Adipocyte (in vitro differentiated cells): ENCODE measurements at places on chromosomes 11 and 22.

DNA sequence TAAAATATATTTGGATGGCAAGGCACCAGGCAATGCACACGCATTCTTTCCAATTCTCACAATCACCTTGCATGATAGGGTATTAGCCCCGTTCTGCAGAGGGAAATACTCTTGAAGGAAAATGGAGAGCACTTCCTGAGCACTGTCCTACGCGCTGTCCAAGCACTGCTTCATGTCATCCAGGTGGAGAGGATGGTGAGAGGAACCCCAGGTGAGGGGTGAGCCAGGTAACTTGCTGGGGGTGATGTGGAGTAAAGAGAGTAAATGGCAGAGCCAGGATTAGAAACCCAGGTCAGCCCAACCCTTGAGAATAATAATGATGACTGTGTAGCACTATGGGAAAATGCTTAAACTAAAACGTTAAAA is 711 bp upstream of the PACSIN2 start:
- DNase-seq, result no peak

- DNase-seq, result no peak
Measured at GRCh38 chr11:120062561-120062930, 75.4 kb downstream of the TRIM29 start.

DNA sequence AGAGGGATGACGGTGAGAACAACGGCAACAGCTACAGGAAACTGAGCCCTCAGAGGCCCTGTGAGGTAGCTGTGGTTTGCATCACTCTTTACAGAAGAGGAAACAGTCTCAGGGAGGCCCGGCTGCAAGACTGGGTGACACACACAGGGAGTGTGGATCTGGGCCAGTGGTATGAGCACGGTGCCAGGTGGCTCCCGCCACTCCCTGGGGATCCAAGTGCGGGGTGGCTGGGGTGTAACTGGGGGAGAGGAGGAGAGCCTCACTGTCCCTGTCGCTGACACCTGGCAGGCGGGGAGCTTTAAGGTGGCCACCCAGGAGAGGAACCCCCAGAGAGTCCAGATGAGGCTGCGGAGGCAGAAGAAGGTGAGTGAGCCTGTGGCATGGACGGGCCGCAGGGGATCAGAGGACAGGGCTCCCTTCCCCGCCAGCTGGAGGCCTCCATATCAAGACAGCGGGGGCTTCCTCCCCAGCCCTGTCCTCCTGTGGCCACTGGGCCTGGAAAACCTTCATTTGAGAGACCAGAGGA is 5.6 kb downstream of the RGL4 start:
- no peak for DNase-seq

DNA sequence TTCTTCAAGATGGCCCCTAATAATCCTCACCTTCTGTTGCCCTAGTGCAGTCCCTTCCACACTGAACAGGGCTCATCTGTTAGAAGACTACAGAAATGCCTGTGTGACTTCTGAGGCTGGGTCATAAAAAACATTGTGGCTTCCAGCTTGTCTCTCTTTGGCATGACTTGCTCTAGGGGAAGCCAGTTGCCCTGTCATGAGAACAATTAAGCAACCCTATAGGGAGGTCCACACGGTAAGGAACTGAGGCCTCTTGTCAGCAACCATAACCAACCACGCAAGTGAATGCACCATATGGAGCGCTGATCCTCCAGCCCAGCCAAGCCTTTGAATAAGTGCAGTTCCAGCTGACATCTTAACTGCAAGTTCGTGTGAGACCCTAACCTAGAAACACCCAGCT is 2.6 kb downstream of the LIPT2 start:
- DNase-seq, result no peak

- peak; percentile 96 for DNase-seq
Measured at GRCh38 chr22:20016734-20017621, at the start of gene ARVCF. Gene ARVCF, minus strand, starts transcription at chr22:20016823. Its CDS starts 26,029 bp downstream, at chr22:19990794.

DNA sequence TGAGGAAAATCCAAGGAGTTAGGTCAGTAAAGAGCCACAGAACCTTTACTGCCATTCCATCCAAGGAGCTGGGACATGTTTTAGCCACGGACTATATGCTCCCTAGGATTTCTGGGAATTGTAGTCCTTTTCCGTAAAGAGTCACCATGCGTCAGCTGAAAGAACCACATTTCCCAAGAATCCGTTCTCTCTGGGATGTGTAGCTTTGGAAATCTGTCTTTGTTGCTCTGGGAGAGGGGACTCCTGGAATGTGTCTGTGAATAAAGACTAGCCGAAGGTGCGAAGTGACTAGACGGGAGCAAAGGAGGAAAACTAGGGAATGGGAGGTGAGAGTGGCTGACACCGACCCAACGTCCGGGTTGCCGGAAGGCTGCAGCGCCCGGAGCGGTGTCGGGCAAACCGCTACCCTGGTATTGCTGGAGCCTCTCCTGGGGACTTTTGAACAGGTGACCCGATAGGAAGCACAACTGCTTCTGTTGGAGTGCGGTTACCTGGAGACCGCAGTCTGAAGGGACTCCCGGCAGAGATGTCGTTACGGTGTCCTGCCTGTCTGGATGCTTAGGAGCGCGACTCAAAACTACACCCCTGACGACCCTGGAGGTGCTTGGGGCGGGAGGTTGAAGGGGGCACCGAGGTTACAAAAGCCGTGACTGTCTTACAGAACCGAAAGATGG is at the start of gene IFTAP:
Gene IFTAP (plus strand): TSS at position 187 of the 674 bp plus-strand sequence. CDS start 15,602 bp downstream, outside the sequence.
- DNase-seq, result peak; percentile 94

GRCh38 chr11:46947399-46948077 is 11.0 kb downstream of the CSTPP1 start:
- no peak for DNase-seq

- no peak for DNase-seq
Measured at GRCh38 chr11:83508804-83509203, 222.6 kb upstream of the CCDC90B start.

GRCh38 chr22:32570501-32570900 is 95.9 kb downstream of the FBXO7 start:
- no peak for DNase-seq

- DNase-seq, result no peak
Measured at GRCh38 chr11:33860926-33861325, 30.9 kb downstream of the LMO2 start.

DNA sequence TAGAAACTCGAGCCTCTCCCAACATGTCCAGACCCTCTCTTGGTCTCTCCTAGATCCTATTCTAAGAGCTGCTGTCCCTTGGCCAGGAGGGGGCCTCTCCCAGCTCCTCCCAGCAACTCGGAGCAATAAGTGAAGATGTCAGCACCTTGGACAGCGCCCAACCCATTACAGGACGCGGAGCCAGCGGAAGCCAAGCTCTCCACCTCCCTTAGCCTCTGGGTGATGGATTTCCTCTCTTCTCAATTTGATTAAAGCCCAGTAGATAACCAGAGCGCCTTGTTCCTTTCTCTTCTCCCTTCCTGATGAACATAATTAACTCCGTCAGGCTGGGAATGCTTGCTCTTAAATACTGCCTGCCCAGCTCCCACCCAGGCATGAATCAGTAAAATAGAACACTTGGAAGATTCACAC is 26.2 kb upstream of the TPBGL start:
- DNase-seq, result peak; percentile 76

GRCh38 chr11:35787013-35787504 is 124.5 kb downstream of the TRIM44 start:
- DNase-seq, result peak; percentile 81

GRCh38 chr11:126105022-126105747 is 42.5 kb upstream of the CDON start:
- DNase-seq, result no peak

- no peak for DNase-seq
Measured at GRCh38 chr11:110376021-110376420, 53.7 kb upstream of the FDX1 start.

GRCh38 chr11:124928942-124929665 is 6.7 kb downstream of the HEPACAM start:
- DNase-seq, result no peak

- peak; percentile 52 for DNase-seq
Measured at GRCh38 chr22:36853407-36854099, 7.3 kb upstream of the NCF4 start.

DNA sequence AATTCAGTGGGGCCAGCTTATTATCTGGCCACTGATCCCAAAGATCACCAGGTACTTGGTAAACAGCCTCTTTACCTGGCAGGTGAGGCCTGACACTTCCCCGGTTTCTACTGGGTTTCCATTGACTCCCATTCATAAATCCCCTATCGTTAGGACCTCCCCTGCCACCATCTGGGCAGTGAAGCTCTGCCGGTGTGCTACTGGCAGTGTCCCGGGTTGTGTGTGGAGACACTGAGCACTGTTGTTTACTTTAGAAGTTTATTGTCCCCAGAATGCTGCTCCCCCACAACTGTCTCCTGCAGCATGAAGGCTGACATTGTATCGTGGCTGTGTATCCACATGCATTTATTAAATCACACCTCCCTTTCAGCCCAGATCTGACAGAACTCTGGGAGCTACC is 142.7 kb downstream of the WNT7B start:
- DNase-seq, result no peak

DNA sequence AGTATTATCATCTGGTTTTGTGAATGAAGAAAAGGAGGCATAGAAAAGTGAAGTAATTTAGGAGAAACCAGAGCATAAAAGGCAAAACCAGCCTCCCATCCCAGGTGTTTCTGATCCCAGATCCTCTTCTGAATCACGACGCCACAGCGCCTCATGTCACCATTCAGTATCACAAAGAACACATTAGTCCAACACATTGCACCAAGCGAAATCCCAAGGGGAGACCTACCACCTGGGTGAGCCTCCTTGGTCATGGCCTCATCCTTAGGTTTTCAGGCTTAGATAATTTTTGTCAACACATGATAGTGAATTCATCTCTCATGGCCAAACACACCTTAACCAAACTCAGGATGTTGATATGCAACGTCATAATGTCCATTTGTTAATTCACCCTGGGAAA is 181.5 kb upstream of the SORL1-AS1 start:
- no peak for DNase-seq

GRCh38 chr11:63574856-63575602 is 11.8 kb upstream of the PLAAT2 start:
- no peak for DNase-seq

DNA sequence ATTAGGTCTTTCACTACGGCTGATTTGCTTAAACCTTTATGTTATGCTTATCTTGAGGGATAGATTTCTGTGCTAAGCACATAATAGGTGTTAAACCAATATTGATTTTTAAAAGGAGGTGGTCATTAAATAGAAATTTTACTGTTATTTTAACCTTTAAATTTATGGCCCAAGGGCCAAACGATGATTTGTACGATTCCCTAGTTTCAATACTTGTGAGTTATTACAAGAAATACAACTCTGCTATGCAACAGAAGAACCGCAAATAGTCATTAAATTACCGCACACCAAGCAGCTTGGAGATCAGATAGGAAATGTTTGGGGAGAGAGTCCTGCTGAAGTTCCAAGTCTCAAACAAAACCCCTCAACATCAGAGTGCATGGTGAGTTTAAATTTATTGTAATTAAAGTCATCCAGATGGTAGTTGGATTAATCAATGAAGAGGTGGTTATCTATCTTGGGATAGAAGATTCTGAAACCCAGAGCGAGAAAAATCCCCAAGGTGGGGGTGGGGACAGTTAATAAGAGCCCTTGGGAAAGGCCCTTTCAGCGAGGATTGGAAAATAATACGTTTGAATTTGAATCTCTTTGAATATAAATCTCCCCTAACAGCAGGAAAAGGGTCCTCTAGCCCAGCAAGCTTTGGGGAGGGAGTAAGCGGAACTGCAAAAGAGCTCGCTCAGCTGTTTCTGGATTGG is 805 bp upstream of the QSER1 start:
- peak; percentile 6 for DNase-seq

- DNase-seq, result peak; percentile 72
Measured at GRCh38 chr11:66479394-66480116, 679 bp upstream of the DPP3 start.

DNA sequence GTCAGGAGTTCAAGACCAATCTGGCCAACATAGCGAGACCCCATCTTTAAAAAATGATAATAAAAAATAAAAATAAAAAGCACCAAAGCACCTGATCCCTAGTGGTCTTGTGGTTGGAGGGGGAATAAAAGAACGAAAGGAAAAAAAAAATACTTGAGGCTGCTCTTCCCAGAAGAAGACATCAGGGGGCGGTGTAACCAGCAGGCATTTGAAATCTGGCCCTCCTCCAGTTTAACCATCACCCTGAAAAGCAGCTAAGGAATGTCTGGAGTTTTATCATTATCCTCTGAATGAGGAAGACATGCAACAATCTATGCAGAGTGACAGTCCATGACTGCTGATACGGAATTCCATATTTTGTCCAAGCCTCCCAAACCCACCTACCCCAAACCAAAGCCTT is 5.6 kb upstream of the KCTD17 start:
- DNase-seq, result peak; percentile 48

GRCh38 chr22:38469306-38469781 is 1.4 kb downstream of the KDELR3 start:
- no peak for DNase-seq
